ENCODE measurements at places on chromosomes 3 and 15.

GRCh38 chr3:69368129-69368741 lies 17.7 kb downstream of the FRMD4B start:
- DNase-seq: no peak

DNA sequence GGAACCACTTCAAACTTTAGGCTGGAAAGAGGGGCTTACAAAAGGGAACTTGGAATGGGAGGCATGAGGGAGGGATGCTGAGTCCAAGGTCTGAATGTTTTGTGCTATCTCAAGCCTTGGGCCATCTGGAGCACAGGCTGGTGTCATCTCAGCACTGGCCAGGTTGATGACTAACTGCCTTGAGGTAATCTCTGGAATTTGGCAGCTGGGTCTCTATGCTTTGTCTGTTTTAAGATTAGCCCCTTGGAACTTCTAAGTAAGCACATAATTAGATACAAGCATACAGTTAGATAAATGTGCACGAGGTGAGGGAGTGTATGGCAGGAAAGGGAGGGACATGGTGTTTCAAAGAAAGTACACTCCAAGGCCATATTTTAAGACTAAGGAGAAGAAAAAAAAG lies 252.4 kb upstream of the CCDC54 start:
- DNase-seq: no peak

DNA sequence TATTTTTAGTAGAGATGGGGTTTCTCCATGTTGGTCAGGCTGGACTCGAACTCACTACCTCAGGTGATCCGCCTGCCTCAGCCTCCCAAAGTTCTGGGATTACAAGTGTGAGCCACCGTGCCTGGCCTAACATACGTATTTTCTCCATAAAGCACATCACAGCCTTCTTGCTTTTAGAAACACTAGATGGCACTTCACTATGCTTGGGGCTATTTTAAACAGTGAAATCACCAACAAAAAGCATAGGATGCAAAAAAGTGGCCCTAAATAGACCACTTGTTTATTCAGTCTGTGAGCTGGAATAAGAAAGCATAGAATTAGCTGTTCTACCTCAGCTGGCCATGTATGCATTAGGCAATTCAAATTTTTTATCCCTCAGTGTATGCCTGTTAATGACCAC lies 46.0 kb downstream of the PRICKLE2 start:
- DNase-seq: no peak

- no peak for DNase-seq
Observed at GRCh38 chr3:39121621-39122020, 14.1 kb downstream of the TTC21A start.

DNA sequence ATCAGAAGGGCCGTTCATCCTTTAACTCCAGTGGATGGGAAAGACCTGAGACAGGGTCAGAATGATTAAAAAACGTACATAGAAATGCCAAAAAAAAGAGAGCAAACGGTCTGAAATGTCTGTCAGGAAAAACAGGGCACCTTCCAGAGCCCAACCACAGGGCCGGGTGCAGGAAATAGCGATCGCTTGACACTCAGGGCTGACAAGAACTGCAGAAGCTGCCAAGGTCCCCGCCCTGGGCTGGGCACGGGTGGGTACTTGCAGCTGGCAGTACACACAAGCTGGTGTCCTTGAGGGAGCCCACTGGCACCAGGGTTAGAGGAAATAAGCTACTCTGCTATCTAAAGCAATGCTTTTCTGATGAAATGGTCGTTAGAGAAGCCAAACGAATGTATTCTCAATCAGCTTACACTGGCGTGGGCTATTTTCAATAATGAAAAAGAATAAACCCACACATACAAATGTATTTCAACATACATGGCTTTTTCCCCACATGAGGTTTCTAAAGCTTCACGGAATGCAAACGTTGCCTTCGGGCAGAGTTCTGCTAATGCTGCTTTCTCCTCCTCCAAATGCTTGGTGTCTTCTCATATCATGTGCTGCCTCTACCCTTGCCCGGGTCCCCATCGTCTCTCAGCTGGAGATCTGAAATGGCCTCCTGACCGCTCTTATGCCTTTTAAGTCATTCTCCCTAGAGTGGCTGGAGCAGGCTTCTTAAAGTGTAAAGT lies 15.6 kb downstream of the FRMD4B start:
- no peak for DNase-seq

DNA sequence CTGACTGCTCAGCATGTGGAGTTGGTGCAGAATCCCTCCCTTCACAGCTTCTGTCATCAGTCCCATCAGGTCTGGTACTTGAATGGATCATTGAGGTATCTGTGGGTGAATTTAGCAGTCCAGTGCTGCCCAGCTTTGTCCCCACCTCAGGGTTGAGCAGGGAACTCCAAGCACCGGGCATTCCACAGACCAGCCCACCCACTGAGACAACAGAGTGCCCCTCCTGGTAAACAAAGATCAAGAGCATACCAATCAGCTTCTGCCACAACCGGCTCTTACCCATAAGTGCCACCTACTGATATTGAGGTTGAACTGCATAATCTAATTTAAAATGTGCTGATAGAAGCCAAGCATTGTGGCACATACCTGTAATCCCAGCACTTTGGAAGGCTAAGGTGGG lies 57.1 kb upstream of the FXR1 start:
- no peak for DNase-seq

DNA sequence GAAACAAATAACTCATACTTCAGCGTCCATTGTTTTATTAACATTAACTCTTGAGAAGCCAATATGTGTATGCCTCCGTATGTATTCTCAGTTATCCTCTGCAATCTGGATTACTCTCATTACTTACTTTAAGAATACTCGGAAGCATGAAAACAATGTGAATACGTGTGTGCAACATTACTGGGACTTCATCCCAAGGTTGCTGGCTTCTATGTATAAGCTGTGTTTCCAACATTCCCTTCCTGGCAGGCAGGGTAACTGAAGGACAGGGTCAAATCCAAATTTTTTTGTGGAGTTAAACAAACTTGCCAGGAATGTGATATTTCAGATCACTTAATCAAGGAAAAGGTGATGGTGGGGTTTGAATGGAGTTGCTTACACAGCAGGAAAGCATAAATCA lies 34.5 kb upstream of the NR1I2 start:
- no peak for DNase-seq

DNA sequence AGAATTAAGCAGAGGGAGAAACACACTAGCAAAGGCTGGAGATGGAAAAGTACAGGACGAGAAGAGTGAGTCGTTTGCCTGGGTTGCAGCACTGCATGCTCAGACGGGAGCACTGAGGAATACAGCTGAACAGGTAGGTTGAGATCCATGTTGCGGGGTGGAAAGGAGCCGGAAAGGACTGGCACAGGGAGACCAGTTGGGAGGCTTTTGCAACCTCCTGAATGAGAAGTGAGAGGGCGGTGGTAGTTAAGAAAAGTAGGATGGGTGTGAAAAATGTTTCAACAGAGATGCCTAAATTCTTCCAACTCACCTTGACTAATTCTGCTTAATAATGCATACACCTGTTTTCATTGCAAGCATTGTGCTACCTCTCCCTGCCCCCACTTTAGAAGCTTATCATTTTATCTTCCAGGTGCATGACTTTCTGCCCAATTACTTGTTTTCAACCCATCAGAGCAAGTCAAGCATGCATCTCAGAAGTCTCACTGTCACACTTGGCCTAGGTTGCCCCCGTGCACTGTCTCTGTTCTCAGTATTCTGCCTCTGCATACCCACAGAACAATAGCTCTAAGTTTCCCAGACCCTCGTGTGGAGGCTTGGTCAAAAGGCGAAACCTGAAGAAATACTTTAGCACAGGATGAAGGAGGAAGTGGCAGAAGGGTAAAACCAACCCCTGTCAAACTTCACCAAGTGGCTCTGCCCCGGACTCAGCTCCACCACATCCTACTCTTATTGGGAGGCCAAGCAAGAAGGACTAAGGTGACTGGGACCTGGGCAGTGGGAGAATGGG lies 199.3 kb upstream of the BCL6 start:
- DNase-seq: no peak

- DNase-seq: no peak
Observed at GRCh38 chr15:48423896-48424475, 92.8 kb downstream of the DUT start.

DNA sequence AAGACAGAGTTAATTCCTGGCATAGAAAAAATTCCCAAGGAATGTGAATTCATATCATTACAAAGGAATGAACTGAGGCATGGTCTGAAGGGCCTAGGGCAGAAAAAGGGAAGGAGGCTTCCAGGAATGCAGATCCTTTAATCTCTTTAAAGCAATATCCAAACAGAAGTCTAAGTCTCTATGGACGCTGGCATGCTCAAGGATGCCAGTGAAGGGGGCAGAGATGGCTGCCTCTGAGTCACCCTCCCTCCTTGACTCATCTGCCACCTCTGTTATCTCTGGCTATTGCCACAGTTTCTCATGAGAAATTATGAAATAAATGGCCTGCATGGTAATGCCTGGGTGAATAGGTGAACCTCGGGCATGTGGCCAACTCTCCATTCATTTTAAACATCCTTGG lies 96.3 kb upstream of the BCL6 start:
- peak; percentile 8 for DNase-seq

DNA sequence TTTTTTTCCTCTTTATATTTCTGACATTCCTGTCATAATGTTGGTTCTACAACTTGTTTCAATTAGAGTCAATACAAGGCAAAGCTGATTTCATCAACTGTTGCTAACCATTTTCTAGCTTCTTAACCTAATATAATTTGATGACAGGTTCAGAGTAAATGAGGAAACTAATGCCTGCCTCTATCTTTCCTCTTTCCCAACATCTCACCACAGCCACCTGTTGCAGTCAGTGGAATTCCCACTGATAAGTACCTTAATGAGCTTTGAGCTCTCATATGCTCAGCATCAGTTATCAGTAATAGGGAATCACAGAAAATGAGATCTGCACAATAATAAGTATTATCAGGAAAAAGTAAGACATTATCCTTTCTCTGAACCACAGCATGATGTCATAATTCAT lies 241.9 kb downstream of the MEIS2 start:
- DNase-seq: no peak

DNA sequence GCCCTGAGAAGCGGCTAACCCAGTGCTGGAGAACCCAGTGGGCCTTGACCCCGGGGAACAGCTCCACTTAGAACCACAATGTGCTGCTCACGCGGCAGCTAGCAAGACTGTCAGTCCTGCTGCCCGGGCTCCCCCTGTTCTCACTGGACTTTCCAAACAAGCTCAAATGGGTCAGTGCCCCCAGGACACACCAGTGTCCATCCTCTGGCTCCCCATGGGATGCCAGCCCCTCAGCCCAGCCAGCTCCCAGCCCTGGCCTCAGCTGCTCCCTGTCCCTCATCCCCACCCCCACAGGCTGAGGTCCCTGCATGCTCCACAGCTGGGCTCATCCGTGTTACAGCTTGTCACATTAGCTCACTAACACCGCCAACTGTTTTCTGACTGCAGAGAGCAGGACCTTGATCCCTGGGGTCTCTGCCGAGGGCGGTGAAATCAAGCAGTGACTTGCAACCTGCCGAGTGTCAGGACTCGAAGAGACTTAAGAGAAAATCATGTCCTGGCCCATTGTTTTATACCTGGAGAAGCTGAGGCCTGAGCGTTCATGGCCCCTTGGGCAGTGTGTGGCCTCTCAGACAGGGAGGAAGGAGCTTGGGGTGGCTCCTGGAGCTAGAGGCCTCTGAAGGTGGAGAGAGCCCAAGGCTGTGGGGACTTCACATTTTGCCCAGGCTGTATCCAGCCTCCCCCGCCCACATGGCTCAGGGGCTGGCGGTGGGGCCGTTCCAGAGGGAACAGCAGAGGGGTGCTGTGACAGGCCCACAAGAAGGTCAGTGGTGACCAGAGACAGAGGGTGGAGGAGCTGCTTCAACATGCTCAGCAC lies 157.5 kb downstream of the MEGF11 start:
- no peak for DNase-seq

GRCh38 chr3:49013738-49014660 lies 4.4 kb downstream of the DALRD3 start:
- peak; percentile 40 for DNase-seq

- DNase-seq: no peak
Observed at GRCh38 chr15:33788906-33789540, 179.3 kb upstream of the CHRM5 start.

DNA sequence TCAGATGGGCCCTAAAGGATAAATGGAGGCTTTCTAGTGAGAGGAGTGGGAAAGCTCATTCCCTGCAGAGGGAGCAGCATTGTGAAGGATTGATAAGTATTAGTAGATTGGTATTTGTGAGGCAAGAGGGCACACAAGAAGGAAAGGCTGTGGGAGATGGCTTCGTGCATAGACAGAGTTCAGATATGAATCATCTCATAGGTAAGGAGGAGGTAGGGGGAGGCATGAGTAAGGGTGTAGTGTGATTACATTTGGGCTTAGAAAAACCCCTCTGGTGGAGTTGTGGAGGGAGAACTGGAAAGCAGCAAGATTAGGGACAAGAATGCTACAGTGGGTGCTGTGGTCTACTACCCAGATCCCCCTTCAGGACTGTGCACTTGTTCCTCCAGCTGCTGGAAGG lies 29.6 kb downstream of the ONECUT1 start:
- no peak for DNase-seq

DNA sequence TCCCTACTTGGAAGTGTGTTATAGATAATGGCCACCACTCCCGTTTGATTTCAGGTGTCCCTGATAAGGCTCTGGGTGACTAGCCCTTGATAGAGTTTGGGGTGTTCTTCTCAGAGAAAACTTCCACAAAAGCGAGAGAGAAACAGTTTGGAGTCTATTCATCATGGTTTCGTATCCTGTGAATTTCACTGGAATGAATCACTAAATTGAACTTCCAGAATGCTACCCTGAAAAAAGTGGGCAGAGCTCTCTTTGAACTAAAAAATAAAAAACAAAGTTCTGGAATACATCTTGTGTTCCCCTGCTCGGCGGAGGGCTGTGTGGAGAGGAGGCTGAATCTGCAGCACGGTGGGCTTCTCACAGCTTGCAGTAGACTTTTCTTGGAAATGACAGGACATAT lies 52.8 kb upstream of the FAM98B start:
- DNase-seq: no peak

DNA sequence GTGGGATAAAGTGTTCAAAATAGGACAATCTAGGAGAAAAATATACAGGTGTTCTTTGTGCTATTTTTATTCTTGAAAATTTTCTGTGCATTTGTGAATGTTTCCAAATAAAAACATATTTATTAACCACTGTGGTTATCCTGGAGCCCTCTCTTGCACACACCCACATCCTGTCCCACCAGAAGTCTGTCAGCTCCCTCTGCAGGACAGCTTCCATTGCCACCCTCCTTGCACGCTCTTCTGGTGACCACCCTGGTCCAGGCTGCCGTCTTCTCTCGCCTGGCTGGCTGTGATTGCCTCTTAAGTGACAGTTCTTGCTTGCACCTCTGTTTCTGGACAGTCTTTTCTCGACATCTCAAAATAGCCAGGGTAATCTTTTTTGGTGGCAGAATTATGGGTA lies 394.0 kb downstream of the LRTM1 start:
- no peak for DNase-seq

GRCh38 chr3:107540857-107541256 lies 18.1 kb downstream of the BBX start:
- no peak for DNase-seq

DNA sequence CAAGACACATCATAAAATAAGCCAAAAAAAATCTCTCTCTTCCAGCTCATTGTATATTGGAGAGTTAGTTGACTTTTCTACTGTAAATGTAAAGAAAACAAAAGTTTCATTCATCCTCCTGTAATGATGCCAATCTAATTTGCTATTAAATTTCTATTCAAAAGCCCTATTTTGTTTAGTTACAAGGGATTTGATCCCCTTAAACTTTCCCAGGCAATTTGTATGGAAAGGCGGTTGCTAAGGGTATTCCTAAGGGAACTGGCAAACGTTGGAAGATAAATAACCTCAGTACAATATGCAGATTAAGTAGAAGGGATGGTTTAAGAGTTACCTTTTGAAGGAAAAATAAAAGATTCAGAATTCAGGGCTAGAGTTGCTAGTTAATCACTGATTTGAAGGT lies 352.7 kb downstream of the TIGIT start:
- DNase-seq: no peak

GRCh38 chr15:39172380-39173281 lies 408.2 kb upstream of the THBS1 start:
- DNase-seq: no peak
